ENCODE measurements at places on chromosomes 12 and 14. TPM values are rescaled to one million over a fixed set of nuclear protein-coding genes. Genes with fewer than 3 reads are reported as not detected.

The MYL2 gene
- total RNA-seq = not detected

The SNX6 gene
- 88.4 TPM for total RNA-seq

The TMEM63C gene
- total RNA-seq = 0.80 TPM

The TMEM106C gene
- 106 TPM for total RNA-seq

The KLRC4 gene
- not detected for total RNA-seq

The FRMD6 gene
- 5.7 TPM for total RNA-seq
